ENCODE measurements at places on chromosomes 2 and 18.

DNA sequence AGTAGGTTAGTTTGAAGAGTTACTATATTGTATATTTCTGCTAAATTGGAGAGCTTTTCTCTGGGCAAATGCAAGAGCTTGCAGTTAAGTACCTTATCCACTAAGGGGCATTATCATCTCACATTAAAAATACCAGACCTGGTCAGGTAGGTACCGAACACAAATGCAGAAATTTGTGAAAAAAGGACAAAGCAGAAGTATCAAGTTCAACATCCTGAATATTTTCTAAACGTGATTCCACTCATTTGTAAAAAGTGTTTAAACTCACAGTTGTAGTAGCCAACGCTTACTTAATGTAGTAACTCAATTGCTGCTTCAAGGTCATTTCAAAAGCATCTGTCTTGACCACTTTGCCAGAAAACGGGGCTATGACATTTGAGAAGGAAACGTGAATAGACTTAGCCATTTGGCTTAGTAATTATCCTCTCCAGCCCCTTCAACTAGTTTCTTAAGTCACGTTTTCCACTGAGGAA, 52.1 kb downstream of the CYRIA start:
- no peak for DNase-seq

GRCh38 chr2:176199902-176200301, 11.4 kb downstream of the HOXD1 start:
- no peak for DNase-seq

DNA sequence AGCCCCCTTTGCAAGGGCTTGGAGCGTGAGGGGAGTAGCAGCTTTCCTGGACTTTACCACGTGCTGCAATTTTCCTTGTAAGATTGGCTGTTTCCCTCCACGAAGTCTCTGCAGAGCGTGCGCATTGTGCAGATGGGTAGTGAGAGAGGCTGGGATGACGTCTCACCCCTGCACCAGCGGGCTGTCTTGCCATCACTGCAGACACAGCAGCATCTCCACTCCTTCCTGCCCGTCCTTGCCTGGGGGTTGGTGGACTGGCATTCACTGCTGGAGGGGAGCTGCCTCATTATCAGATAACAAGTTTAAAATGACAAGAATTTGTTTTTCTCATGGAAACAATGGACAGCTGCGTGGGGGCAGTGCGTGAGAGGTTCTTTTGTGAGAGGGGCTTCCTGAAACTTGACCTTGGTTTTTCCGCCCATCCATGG, 45.3 kb upstream of the HS6ST1 start:
- DNase-seq: no peak

GRCh38 chr2:220001751-220002150, 374.3 kb downstream of the SLC4A3 start:
- no peak for DNase-seq

GRCh38 chr2:147709655-147710054, 135.2 kb upstream of the ACVR2A start:
- no peak for DNase-seq

GRCh38 chr2:112821682-112822081, 14.9 kb downstream of the IL1B start:
- no peak for DNase-seq

GRCh38 chr18:6363216-6363615, 51.5 kb downstream of the L3MBTL4 start:
- no peak for DNase-seq

DNA sequence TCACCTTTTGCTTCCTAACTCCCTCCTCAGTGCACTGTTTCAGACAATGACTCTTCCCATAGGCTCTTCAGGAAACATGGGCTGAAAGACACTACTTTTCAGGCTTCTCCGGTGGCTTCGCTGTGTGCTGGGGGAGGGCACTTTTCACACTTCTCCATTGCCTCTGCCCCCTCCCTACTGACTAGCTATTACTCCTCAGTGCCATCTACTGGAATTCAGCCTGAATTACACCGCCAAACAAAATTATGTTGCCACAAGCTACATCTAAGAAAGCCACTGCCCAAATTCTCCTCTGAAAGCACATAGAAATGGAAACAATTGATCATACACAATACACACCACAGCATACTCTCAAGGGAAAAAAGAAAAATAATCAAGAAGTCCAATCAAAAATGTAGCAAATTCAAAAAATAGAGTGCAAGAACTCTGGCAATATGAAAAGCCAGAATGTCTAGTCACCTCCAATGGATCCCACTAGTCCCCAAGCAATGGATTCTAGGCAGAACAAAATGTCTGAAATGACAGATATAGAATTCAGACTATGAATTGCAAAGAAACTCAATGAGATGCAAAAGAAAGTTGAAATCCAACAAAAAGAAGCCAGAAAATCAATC, 1139.4 kb upstream of the GYPC start:
- peak; percentile 24 for DNase-seq

GRCh38 chr2:241985986-241986329, 116.4 kb downstream of the RTP5 start:
- no peak for DNase-seq

DNA sequence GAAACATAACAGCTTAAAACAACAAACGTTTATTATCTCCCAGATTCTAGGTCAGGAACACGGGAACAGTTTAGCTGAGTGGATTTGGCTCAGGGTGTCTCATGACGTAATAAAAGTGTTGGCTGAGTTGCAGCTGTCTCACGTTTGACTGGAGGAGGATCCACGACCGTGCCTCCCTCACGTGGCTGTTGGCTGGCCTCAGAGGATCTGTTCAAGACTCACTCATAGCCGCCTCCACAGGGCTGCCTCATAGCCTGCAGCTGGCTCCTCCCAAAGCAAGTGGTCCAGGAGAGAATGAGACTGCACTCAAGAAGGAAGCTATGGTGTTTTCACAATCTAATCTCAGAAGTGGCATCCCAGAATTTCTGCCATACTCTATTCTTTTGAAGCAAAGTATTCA, 167.1 kb downstream of the RPRM start:
- no peak for DNase-seq

DNA sequence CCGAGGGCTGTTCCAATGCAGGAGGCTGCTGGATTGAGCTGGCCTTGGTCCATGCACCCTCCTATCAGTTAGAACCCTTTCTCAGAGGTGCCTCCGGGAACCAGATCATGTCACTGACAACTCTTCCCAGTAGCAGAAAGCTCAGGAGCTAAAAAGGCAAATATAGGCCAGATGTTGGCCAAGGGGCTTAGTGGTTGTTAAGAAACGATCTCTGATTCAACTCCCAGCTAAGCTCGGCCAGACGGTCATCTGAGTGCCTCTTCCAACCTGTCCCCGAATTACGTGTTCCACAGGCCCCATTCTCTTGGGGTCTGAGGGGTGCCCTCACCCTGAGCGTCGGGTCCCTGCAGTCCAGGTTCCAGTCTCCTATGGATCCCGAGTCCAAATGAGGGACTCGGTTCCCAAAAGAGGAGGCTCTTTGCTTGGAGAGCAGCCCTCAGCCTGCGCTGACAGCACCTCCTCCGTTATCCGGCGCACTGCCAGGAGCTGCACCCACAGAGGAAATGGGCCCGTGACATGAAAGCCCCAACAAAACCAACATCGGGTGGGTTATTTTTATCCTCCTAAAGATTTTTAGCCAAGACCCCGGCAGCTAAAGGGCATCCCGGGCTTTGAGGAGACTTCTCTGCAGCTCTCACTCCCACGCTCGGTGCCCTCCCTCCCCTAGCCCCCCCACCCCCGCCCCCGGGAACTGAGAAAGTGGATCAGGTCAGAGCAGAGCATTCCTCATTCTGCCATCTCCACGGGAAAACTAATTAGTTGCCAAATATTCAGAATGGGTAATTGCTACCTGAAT, 106.6 kb upstream of the ID2 start:
- DNase-seq: no peak

GRCh38 chr2:220619525-220620220, 952.4 kb downstream of the EPHA4 start:
- no peak for DNase-seq

GRCh38 chr2:7573166-7573825, 656.1 kb downstream of the RNF144A start:
- no peak for DNase-seq

DNA sequence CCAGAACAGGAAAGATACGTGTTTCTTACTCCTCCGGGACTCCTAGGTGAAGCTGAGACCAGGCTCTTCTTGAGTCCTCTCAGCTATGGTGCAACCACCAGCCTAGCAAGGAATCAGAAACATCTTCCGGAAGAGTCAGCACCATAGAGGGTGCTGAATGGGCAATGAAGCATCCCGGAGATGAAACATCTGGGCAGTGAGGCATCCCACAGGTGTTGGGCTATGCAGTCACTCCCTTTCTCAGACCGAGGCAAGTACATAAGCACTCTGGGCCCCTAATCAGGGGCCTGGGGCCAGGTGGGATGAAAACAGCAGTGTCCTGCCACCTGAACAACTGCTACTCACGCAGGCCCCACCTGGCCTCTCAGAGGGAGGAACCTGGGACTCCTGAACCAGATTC, 1.4 kb upstream of the CAPN10 start:
- no peak for DNase-seq

Data from kidney capillary endothelial cell (primary cell).